ENCODE measurements at places on chromosomes 3 and 15. TPM values are rescaled to one million over a fixed set of nuclear protein-coding genes. Genes with fewer than 3 reads are reported as not detected.

The LIPC gene
- 2.9 TPM for total RNA-seq

The CACNA1D gene
- total RNA-seq = 9.6 TPM

GRCh38 chr15:66713843-66714508, 11.9 kb downstream of the SMAD6 start:
- no peaks in the 10 kb centered on the region for H3K36me3 ChIP-seq
- H3K4me1 ChIP-seq = no peaks in the 10 kb centered on the region
- peak overlapping the region; percentile 10 for H3K27ac ChIP-seq
- no peak overlapping the region for H3K4me3 ChIP-seq

- no peak overlapping the region for H3K27ac ChIP-seq
- H3K36me3 ChIP-seq = no peaks in the 10 kb centered on the region
- H3K4me3 ChIP-seq = no peak overlapping the region
- H3K4me1 ChIP-seq = no peaks in the 10 kb centered on the region
- no peaks in the 10 kb centered on the region for H3K27me3 ChIP-seq
- no peak for DNase-seq
These were observed 164.7 kb downstream of the SQOR start for GRCh38 chr15:45799508-45799907.

DNA sequence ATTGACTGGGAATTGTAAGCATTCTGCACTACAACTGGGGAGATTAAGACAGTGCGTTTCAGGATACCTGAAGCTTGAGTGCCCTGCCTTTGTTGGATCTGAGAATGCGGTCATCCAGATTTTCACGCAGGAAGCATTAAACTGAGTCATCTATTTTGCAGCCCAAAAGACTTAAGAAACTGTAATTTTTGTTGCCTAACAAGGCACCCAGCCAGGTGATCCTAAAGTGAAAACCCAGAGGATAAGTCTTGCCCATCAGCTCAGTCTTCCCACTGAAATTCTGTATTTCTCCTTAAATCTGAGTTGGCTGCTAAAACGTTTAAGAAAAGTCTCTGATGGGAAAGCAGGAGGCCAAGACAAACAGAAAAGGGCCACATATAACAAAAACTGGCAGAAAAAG, 242.5 kb upstream of the TMCO5A start:
- no peak overlapping the region for H3K27ac ChIP-seq
- H3K4me3 ChIP-seq = no peak overlapping the region
- no peaks in the 10 kb centered on the region for H3K27me3 ChIP-seq
- no peaks in the 10 kb centered on the region for H3K36me3 ChIP-seq
- no peaks in the 10 kb centered on the region for H3K4me1 ChIP-seq
- no peak for DNase-seq

DNA sequence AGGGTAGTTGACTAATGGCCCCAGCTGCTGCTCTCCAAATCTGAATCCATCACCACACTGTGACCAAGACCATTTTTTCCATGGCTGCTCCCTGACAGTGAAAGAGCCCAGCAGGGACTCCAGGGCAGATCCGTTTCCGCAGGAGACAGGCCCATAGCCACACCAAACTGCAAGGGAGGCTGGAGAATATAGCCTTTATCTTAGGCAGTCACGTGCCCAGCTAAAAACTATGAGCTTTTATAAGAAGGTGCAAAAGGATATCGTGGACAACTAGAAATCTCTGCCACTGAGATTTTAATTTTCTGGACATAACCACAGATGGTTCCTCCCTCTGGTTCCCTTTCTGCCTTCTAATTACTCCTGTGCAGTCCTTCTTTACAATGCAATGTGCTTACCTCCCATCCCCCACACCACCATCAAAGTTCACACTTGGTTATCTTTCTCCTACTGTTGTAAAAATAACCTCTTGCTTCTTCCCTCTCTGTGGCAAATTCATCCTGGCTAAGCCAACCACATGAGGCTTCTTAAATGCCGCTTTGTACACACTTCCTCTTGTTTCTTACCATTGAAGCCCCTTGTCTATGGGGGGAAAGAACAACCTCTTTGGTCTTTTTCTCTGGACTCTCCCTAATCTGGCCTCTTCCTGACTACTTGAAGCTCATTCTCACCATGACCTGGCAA, 233.7 kb downstream of the SHQ1 start:
- DNase-seq = no peak
- no peak overlapping the region for H3K4me3 ChIP-seq
- no peaks in the 10 kb centered on the region for H3K4me1 ChIP-seq
- H3K36me3 ChIP-seq = no peaks in the 10 kb centered on the region
- no peak overlapping the region for H3K27ac ChIP-seq

- no peaks in the 10 kb centered on the region for H3K4me1 ChIP-seq
- no peaks in the 10 kb centered on the region for H3K27me3 ChIP-seq
- no peaks in the 10 kb centered on the region for H3K36me3 ChIP-seq
- no peak overlapping the region for H3K27ac ChIP-seq
- no peak for DNase-seq
These were observed 995.3 kb downstream of the ROBO2 start for GRCh38 chr3:78035131-78035641.

GRCh38 chr15:32790352-32790999, 72.7 kb downstream of the GREM1 start:
- no peaks in the 10 kb centered on the region for H3K36me3 ChIP-seq
- no peaks in the 10 kb centered on the region for H3K27me3 ChIP-seq
- H3K4me1 ChIP-seq = no peaks in the 10 kb centered on the region
- no peak for DNase-seq
- H3K4me3 ChIP-seq = no peak overlapping the region
- H3K27ac ChIP-seq = no peak overlapping the region

DNA sequence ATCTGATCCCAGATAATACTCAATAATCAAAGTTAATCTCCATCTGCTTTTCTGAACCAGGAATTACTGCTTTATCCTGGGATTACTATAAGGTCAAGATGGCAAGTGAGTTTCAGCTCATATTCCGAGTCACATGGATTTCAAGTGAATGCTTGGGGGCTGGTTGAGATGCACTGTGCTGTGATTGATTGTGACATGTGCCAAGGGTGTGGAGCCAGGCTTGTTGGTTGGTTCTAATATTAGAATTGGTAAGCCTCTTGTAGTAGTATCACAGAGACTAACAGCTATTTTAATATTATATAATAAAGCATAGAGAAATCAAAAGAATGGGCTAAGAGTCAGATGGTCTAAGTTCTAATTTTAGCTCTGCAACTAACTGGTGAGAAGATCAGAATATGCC, 74.2 kb upstream of the ICE2 start:
- H3K4me1 ChIP-seq = no peaks in the 10 kb centered on the region
- H3K27ac ChIP-seq = no peak overlapping the region
- no peak for DNase-seq
- no peak overlapping the region for H3K4me3 ChIP-seq
- no peaks in the 10 kb centered on the region for H3K27me3 ChIP-seq

Data from colonic mucosa (tissue), 4 donors.